Activated T-cell treated with anti-CD3 and anti-CD28 coated beads, Interleukin-2, amount 50 U/mL, for 72 hours (primary cell): ENCODE measurements at places on chromosomes 6 and 20. TPM values are rescaled to one million over a fixed set of nuclear protein-coding genes. Genes with fewer than 3 reads are reported as not detected.

The TMX4 gene
- total RNA-seq, result 36.9 TPM

The COL21A1 gene
- total RNA-seq, result not detected

The ZNF831 gene
- 8.2 TPM for total RNA-seq

The PDSS2 gene
- 14.3 TPM for total RNA-seq

The SUMO4 gene
- total RNA-seq, result 7.2 TPM

The MOCS3 gene
- 4.1 TPM for total RNA-seq
